ENCODE measurements at places on chromosomes 7 and 10.

GRCh38 chr10:12509016-12509793 lies 159.9 kb downstream of the CAMK1D start:
- DNase-seq = no peak

DNA sequence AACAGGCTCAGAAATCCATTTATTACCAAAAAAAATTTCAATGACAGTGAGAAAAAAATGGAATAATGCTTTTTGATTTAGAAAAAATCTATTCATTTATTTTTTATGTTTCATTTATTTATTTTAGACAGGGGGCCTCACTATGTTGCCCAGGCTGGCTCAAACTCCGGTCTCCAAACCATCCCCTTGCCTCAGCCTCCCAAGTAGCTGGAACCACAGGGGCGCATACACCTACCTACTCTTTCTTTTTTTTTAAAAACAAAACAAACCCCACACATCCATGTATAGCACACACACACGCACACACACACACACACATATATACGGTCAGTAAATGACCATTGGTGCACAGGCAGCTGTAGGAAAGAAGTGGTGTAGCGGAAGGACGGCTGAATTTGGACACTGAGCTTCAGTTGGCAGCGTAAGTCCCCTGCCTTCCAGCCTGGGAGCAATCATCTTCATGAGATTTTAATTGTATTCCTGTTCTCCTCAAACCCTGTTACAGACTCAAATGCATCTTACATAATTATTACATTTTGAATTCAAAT lies 28.8 kb downstream of the ARL4A start:
- no peak for DNase-seq

DNA sequence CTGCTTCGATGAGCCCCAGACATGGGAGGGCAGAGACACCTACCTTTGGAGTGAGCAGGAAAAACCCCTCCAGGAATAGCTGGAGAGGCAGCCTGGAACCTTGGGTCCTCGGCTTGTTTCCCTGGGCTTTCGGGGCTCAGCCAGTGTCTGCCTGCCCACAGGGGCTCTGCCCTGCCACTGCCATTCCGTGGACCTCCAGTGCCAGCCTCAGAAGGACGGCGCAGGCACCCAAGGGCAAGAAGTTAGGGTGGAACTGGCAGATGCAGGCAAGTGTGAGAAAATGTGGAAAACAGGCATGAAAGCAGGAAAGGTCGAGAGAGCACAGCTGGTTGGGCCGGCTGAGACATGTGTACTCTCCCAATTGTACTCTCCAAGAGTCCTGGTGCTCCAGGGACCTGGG lies 281.5 kb downstream of the GRID1 start:
- DNase-seq = no peak

GRCh38 chr7:81674431-81674830 lies 95.4 kb downstream of the HGF start:
- DNase-seq = no peak

- no peak for DNase-seq
These were observed 100.9 kb downstream of the LHPP start for GRCh38 chr10:124562425-124563060.

DNA sequence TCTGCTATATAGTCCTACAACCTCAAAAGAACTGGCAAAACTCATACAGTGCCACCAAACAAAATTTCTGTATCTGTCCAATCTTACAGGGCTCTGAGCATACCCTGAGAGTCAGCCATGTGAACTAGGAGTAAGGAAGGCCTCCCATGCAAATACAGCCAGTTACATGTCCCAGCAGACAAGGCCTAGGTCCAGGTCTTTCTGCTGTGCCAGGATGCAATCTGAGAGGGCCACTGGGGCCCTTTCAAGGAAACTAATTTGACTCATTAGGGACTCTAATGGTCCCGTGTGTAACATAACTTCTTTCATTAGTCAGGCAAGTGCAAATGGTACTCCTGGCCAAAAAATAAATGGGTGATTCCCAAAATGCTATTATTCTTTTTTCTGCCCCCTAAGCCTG lies 17.9 kb upstream of the HIBADH start:
- DNase-seq = no peak

GRCh38 chr7:47232751-47233412 lies 349.0 kb downstream of the TNS3 start:
- DNase-seq = no peak
